ENCODE measurements at places on chromosomes 13 and 19. TPM values are rescaled to one million over a fixed set of nuclear protein-coding genes. Genes with fewer than 3 reads are reported as not detected.

GRCh38 chr19:590396-590745, 690 bp downstream of the HCN2 start:
- DNase-seq, result no peak

DNA sequence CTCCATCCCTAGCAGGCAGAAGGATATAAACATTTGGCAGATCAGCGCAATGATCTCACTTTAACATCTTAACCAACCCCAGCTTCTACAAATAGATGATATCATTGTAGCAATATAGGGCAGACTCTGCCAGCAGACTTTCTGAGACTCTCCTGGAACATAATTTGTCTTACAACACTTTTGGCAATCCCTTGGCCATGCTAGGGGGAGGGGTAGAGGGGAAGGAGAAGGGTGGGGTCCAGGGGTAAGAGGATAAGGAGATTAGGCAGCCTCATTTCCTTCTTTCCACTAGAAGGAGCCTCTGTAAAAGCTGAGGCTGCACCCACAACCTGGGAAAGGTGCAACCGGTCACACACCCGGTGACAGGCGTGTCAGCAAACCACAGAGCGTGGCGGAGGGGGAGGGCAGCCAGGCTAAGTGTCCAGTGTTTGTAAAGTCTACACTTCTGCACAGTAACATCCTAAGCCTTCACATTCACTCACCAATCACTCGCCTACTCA, 8.7 kb upstream of the UBAC2 start:
- no peak for DNase-seq

DNA sequence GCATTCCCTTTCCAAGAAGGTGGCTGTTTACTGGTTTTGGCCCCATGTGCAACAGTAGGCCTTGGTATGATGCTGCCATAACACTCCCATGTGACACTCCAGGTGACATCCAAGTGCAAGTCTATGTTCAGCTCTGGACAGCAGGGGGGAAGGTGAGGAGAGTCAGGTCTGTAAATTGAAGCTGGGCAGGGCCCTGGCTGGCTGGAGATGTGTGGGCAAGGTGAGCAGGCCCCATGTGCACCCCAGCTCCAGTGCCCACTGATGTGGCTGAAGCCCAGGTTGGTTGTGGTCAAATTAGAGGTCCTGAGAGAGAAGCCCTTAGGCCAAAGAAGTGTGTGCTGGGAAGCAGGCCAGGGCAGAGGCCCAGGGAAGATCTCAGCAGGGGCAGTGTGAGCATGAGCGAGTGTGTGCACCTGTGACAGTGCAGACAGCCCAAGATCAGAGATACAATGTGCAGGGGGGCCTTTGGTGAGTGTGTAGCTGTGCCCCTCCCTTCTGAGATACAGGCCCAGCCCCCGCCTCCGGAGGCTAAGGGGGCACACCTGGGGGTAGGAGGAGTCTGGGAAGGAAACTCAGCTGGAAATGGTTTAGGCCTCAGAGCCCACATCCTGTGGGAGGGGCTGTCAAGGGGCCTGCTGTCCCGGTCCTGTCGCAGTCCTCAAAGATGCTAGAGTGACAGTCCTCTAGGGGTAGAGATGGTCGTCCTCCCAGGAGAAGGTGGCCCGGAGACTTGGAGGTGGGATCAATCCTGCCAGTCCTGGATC, 18.6 kb downstream of the DEDD2 start:
- peak; percentile 95 for DNase-seq

- no peak for DNase-seq
These were observed 286.5 kb downstream of the MTUS2 start for GRCh38 chr13:29106651-29107050.

DNA sequence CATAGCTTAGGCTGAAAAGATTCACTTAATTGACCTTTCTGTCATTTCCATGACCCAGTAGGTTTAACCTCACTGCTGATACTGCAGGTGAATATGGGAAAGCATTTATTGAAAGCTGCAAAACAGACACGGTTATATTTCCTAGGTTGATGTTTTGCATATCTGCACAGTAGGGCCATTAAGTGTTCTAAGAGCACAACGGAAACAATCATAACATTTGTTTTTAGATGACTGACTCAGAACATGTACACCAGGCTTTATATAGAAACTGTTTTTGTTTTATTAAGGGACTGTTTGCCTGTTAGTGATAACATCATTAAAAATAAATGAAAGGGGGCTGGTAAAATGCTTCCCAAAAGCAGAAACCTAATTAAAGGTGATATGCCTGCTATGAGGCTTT, 367.8 kb downstream of the DACH1 start:
- DNase-seq, result no peak

DNA sequence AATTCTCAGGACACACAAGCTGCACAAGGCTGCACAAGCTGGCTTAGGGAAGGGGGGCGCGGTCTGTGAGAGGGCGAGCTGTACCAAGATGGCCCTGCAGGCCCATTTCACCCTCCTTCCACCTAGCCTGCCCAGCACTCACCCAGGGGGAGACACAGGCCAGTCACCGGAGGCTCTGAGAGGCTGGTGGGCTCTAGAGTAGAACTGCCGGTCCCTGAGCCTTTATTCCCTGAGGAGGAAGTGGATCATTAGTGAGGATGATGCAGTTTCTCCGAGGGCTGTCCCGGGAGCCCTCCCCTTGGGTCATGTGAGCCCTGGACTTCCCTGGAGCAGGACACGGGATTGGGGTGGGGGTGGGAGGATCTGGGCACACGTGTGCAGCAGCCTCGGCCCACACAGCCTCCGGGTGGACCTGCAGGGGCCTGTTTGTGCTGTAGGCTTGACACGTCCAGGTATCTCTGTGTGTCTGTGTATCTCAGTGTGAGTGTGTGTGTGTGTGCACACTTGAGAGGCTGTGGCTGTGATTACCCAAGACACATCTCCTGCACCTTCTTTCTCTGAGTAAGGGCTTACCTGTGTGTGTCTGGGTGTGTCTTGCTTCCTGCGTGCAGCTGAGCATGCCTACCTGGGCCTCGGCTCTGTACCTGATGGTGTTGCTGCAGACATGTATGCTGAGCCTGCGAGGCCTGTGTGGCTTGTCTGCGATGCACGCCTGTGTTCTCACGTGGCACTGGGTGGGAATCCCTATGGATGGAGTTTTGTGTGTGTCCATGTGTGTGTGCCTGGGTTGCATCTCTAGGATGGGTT, at the start of gene ACP5:
TSS of gene ACP5 (minus strand) at position 195 of the 807 bp plus-strand sequence. CDS start 328 bp downstream, outside the sequence.
- DNase-seq, result no peak

- DNase-seq, result no peak
These were observed 364.7 kb downstream of the ENOX1 start for GRCh38 chr13:43422116-43422515.

DNA sequence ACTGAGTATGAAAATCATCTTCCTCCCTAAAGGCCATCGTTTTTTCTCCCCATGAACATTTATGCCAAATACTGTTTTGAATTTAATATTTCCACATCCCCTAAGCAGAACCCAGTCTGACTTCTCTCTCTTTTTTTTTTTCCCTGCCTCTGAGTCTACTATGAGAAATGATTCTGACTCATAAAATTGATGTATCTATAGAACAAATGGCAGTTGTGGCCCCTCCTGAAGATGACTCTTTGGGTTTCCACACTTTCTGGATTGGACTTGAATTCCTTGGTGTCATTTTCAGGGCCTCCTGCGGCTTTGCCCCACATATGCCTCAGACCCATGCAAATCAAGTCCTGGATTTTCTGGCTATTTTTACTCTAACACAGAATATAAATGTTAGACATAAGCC, 22.7 kb upstream of the NAXD start:
- DNase-seq, result no peak

GRCh38 chr13:33945477-33945876, 127.5 kb downstream of the RFC3 start:
- DNase-seq, result no peak

DNA sequence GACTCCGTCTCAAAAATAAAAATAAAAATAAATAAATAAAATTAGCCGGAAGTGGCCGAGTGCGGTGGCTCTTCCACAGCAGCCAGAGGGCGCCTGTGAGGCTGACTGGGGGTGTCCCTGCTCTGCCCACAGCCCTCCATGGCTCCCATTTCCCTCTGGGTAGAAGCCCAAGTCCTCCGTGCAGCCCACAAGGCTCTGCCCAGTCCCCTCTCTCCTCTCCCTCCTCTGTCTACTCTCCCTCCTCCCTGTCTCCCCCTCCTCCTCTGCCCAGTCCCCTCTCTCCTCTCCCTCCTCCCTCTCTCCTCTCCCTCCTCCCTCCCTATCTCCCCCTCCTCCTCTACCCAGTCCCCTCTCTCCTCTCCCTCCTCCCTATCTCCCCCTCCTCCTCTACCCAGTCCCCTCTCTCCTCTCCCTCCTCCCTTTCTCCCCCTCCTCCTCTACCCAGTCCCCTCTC, 20.4 kb downstream of the MISP start:
- DNase-seq, result peak; percentile 61

GRCh38 chr13:97011446-97012131, 17.3 kb upstream of the OXGR1 start:
- DNase-seq, result no peak

DNA sequence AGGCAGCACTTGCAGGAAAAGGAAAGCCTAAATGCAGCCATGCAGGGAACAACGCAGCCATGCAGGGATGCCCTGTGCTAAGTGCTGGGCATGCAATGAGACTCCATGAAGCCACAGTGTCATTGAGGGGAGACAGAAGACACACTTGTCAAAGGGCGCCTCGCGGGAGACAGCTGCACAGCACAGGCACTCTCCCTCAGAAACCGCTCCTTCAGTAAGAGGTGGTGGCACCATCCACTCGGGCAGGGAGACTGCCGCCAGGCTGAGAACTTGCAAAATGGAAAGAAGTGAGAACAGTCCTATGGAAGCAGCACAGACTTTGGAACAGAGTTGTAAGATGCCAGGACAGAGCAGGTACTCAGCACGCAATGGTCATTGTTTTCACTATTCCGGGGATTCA, 51.1 kb downstream of the GGACT start:
- no peak for DNase-seq

DNA sequence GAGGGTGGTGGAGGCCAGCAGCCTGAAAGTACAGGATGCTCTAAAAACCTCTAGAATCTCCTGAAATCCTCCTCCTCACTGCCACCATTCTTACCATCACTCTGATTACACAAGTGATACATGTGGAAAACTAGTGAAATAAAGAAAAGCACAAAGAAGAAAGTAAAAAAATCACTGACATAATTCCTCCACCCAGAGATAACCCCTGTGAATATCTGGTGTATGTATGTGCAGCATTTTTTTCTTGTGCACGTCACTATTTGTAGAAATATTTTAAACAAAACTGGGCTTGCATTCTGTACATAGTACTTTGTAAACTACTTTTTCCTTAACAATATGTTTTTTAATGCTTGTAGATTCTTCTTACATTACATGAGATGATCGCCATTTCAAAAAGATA, 73.2 kb downstream of the CDADC1 start:
- no peak for DNase-seq

GRCh38 chr19:47503130-47503825, 11.6 kb downstream of the NAPA start:
- no peak for DNase-seq

- DNase-seq, result no peak
These were observed 11.8 kb downstream of the NLRP12 start for GRCh38 chr19:53812335-53812734.

DNA sequence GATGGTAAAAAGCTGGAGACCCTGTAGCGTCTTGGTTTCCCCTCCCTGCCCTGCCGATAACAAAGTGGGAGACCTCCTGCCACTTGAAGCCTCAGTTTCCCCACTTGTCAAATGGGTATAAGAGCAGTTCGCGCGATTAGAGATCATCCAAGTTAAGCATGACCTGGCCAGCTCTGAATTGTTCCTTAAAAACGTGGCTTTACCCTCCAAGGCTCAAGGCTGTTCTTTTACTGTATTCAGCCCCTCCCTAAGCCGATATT, 421 bp downstream of the TNPO2 start:
- no peak for DNase-seq

DNA sequence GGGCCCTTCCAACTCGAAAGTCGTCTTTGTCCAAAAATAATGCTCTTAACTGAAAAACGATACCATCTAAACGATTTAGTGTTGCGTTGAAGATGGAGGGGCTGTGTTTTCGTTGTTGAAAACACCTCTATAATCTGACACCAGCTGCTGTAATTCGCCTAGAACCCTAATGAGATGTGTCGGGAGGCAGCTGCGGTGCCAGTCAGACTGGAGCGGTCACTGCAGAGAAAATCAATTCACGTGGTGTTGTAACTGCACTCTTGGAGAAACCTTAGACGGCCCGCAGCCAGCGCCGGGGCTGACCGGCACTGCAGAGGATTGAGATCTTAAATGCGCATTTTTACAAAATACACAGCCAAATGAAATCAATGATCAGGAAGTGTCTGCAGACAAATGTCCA, 339.1 kb downstream of the ZNF536 start:
- DNase-seq, result no peak

DNA sequence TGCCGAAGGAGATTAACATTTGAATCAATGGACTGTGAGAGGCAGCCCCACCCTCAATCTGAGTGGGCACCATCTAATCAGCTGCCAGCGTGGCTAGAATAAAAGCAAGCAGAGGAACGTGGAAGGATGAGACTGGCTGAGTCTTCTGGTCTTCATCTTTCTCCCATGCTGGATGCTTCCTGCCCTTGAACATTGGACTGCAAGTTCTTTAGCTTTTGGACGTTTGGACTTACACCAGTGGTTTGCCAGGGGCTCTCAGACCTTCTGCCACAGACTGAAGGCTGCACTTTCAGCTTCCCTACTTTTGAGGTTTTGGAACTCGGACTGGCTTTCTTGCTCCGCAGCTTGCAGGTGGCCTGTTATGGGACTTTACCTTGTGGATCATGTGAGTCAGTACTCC, 14.7 kb downstream of the NHLRC3 start:
- no peak for DNase-seq

- no peak for DNase-seq
These were observed 31.4 kb downstream of the ELF1 start for GRCh38 chr13:40987606-40988280.

CEACAM5 gene
- total RNA-seq, result not detected

SMARCA4 gene
- total RNA-seq, result 107 TPM

YJEFN3 gene
- 7.4 TPM for total RNA-seq

ONECUT3 gene
- total RNA-seq, result not detected

PROZ gene
- not detected for total RNA-seq

NACC1 gene
- total RNA-seq, result 96.0 TPM

AMH gene
- total RNA-seq, result 5.1 TPM

RNF225 gene
- 0.61 TPM for total RNA-seq
